ENCODE measurements at places on chromosomes 13 and 19. TPM values are rescaled to one million over a fixed set of nuclear protein-coding genes. Genes with fewer than 3 reads are reported as not detected.

Gene PEAK3
- total RNA-seq = not detected

Gene BLOC1S3
- total RNA-seq = 4.3 TPM

Gene CD37
- total RNA-seq = 0.44 TPM

Gene SMIM44
- not detected for total RNA-seq

Gene RASL11A
- 3.5 TPM for total RNA-seq

Gene ACP7
- total RNA-seq = 0.14 TPM

Gene SYT3
- total RNA-seq = 0.66 TPM

Gene CPB2
- total RNA-seq = not detected

Gene ZNF561
- 49.3 TPM for total RNA-seq

Gene DHX34
- 34.6 TPM for total RNA-seq

Measured in H7 (cell line).